Stimulated activated CD8-positive, alpha-beta memory T cell treated with anti-CD3 and anti-CD28 coated beads, Interleukin-7, amount 100 ng/mL, for 4 hours (primary cell): ENCODE measurements at places on chromosomes 2 and 18.

DNA sequence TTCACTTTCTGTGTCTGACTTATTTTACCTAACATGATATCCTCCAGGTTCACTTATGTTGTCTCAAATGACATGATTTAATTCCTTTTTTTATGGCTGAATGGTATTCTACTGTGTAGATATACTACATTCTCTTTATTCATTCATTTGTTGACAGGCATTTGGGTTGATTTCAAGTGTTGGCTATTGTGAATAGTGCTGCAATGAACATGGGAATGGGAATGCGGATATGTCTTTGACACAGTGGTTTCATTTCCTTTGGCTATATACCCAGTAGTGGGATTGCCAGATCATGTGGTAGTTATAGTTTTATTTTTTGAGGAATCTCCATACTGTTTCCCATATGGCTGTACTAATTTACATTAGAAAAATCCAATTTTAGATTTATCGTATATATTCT is 195.4 kb upstream of the KLHL14 start:
- no peak for DNase-seq

DNA sequence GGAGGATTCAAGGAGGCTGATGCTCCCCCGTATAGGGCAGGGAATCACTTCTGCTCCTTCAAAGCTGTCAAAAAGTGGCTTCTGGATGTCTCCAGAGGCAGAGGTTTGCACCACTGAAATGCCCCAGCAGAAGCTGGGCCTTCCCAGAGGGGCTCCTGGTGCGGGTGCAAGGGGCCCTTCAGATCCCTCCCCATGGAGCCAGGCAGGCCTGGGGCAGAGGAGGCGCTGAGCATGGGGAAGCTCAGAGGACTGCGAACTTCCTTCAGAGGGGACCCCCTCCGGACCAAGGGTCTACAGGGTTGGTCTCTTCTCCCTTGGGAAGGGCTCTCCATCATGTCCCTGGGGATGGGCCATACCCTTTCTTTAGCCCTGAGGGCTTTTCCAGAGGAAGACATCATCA is 341.2 kb downstream of the DYSF start:
- no peak for DNase-seq

DNA sequence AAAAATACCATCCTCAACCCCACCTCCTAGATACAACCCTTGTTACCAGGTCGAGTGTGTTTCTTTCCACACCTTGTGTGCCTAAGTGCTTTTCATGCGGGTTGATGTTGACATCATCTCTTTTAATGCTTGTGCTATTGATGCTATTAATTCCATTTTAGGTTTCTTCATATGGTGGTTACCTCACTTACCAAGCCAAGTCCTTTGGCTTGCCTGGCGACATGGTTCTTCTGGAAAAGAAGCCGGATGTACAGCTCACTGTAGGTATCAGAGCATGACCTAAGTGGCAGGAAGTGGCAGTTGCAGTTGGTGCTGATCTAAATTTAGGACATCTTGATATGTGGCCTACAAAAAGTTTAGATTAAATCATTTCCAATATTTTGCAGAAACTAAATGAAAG is 149.9 kb upstream of the TTC39C start:
- DNase-seq: peak; percentile 23

GRCh38 chr18:67484458-67484857 is 32.1 kb downstream of the DSEL start:
- no peak for DNase-seq

- DNase-seq: no peak
These were observed 18.6 kb upstream of the PDE1A start for GRCh38 chr2:182445391-182445965.

DNA sequence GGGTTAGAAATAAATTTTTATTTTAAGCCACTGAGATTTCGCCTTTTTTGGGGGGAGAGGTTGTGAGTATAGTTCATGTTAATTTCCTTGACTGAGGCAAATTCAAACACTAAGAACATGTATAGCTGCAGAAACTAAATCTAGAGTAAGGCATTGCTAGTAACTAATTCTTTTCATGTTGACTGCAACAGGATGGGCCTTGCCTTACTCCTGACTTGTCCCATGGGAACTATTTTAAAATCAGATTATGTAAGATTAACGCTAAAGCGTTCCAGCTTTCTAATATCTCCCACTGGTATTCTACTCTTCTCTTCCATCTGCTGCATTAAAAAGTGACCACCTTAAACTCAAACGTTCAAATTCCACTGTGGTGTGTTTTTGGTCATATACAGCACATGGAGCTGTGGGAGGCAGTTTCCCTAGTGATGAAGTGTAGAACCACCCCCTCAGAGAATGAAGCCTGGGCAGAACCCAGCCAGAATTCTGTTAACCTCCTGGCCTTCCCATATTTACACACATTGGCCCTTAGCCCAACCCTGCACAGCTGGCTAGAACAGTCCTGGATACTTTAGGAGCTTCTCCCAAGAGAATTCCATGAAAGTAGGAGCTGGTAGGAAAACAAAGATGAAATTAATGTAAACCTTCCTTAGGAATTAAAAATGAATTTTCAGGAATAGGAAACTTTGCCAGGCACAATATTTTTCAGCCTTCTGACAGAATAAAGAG is 687.8 kb downstream of the SLC4A3 start:
- no peak for DNase-seq

GRCh38 chr2:4140281-4140970 is 437.1 kb downstream of the DCDC2C start:
- no peak for DNase-seq

DNA sequence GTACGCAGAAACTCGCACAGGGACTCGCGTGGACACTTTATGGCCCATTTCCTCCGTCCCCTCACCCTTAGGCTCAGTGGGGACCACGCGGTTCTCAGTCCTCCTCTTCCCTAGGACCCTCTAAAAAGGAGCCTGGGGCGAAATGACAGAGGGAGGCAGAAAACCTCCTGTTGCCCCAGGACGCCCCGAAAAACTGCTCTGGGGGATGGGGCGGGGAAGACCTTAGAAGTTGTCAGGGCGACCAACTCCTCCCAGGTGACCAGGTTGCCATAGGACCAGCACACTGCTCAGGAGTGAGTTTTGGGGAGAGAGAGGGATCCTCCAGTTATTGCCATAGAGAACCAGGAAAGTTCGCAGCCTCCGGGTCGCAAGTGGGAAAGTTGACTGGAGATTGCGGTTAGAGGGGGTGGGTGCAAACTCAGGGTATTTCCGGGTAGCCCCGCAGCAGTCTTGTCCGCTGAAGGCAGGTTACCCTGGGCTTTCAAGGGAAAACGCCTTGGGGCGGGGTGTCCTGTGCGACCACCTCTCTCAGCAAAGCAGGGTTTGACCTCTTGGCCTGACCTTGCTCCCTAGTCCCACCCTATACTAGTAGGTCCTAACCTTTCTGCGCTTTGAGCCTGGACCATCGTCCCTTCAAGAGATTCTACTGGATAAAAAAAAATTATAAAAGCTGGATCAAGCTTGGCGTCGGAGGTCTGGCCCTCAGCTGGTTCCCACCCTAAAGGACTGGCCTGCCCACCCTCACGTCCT is 7.8 kb upstream of the PAX3 start:
- no peak for DNase-seq

- DNase-seq: no peak
These were observed 21.7 kb upstream of the RAB10 start for GRCh38 chr2:26011990-26012856.

DNA sequence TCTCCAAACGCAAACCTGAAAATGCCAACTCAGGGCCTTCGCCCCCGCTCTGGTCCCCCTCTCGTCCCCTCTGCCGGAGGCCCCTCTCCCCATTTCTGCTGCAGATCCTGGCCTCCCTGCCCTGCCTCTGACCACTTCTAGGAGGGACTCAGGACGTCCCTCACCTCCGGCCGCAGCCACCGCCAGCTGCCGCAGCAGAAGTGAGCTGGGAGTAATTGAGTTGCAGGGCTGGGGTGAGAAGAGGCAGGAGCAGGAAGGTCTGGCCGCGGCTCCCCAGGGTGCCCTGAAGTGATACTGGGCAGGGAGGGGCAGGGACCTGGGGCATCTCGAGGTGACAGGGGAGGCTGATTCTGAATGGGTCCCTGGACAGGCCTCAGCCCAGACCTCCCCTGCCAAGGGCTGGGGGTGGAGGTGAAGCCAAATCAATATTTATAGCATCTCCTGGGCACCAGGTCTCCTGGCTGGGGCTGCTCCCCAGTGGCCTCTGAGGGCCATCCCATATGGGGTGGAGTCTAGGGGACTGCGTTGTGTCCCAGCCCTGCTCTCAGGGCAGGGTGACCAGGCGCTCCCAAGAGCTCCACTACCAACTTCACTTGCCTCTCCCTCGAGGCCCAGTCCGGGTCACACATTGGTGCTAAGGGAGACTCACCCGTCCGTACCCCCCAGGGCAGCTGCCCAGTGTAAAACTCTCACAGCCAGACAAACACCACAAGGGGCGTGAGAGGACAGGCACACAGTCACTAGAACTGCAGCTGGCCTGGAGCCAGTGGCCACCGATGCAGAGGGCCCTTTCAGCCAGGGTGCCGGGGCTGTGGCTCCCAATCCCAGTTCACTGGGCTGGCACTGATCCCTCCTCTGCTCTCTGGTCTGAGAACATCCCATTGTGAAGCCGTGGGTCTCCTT is 33.0 kb downstream of the KCNIP3 start:
- no peak for DNase-seq

GRCh38 chr2:177204417-177204816 is 8.2 kb upstream of the HNRNPA3 start:
- DNase-seq: no peak

DNA sequence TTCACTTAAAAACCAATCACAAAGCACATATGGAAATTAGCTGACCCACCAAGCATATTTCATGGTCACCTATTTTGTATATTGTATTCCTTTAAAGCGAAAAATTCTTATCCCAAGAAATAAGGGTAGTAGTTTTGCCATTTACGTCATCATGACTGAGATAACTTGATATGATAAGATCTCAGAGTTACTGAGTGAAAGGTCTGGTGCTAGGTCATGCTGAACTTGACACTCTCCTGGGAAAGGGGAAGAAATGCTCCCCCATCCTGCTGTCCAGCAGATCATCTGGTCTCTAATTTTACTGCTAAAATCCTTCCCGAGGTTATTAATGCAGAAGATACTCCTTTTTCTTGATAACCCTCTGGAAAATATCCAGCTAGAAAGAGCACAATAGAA is 78.3 kb downstream of the BCL2 start:
- no peak for DNase-seq

DNA sequence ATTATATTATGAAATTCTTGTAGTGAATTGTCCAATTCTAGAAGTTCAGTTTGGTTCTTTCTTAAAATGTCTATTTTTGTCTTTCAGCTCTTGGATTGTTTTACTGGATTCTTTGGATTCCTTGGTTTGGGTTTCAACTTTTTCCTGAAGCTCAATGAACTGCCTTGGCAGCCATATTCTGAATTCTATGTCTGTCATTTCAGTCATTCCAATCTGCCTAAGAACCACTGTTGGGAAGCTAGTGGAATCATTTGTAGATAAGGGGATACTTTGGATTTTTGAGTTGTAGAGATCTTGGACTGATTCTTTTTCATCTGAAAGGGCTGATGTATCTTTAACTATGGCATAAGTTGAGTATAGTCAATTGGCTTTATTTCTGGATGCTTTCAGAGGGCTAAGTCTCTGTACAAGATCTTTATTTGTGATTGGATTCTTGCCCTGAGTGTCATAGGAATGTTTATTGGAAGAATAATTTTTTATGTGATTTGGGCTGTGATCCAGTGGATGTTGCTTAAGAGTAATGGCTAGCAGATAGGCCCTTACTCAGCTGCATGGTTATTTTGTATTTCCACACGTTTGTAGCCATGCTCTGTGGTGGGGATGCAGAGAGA is 42.3 kb downstream of the SERPINB7 start:
- no peak for DNase-seq

- no peak for DNase-seq
These were observed 212.2 kb downstream of the TFCP2L1 start for GRCh38 chr2:121072784-121073183.

DNA sequence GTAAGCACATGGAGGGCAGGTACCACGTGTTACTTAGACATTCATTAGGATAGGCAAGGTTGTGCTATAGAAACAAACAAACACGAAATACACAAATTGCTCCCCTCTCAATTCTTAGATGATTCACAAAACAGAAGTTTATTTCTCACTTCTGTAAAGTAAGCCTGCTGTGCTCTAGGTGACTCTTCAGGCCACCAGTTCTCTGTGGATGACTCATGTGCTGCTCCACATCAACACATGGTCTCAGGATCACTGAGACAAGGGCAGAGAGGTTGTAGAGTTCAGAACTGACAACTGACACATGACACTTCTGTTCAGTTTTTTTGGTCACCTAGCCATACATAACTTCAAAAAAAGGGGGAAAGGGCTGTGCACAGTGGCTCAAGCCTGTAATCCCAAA is 70.6 kb downstream of the DAW1 start:
- no peak for DNase-seq

DNA sequence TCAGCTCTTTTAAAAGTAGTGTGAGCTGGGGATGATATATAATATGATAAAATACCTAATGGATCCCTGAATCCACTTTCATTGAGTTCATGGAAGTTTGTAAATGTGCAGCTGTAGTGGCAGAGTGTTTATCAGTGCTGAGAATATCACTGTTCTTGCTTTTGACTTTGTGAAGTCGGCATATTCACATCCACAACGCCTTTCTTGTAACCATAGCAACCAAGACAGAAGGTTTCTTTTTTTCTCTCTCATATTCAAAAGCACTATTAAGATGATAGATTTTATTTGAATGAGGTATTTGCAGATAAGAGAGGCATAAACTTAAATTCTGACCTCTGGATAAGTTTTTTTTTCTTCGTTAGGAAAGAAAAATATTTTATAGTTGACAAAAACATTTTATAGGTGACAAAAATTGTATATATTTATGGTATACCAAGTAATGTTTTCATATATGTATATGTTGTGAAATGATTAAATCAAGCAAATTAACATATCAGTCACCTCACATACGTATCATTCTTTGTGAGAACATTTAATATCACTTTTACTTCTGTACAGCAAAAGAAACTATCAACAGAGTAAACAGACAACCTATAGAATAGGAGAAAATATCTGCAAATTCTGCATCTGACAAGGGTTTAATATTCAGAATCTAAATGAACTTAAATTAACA is 130.0 kb downstream of the PLCL1 start:
- DNase-seq: no peak

- no peak for DNase-seq
These were observed 57.6 kb downstream of the TRIB2 start for GRCh38 chr2:12774395-12774727.
